Astrocyte of the spinal cord (primary cell): ENCODE measurements at places on chromosomes 12 and 14.

GRCh38 chr14:102923201-102923924 lies 900 bp downstream of the AMN start:
- DNase-seq = no peak

GRCh38 chr14:34837801-34838322 lies 37.3 kb downstream of the BAZ1A start:
- DNase-seq = no peak

DNA sequence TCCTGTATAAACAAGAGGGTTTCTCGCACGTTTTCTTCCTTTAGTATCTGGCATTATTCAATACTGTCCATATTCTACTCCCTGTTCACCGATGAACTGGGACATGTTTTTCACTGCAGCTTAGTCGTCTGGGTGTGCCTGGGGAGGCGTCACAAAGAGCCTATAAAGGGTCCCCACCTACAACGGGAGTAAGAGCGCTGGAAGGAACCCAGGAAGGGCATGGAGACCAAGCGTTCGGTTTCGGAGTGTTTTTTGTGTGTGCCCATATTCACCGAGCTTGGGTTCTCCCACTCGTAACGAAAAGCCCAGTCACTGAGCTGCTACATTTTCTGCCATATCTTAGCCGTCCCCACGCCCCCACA lies 592 bp upstream of the USP15 start:
- no peak for DNase-seq

DNA sequence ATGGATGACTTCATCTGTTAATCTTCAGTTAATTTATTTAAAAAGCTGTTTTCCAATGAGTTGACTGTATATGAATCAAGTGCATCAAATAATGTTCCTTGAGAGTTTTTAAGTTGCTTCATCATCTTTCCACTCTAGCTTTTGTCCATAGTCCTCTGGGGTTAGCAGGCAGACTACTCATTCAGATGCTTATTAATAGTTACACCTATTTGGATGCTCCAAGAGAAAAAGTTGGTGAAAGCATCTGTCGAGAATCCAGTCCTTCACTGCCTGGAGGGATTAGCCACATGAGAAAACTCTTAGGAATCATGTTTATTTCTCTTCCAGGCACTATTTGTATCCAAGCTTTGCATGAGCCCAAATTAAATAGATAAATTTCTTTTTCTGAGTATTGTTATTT lies 70.2 kb downstream of the DACT1 start:
- no peak for DNase-seq

DNA sequence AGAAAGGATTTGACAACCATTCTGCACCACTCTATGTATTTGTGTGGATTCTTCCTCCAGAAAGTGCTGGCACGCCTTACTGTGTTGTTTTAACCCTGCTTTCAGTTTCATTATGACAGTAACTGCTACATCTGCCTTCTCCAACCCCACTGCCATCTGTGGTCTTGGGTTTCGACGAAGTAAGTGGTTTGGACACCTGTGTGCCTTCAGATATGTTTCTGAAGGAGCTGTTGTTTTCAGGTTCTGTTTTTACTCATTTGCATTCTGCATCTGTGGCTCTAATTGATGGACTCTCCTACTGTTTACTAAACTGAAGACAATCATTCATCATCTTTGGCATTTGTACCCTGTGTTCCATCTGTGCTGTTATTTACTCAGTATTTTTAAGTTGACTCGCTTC lies 4.1 kb downstream of the TSHR start:
- DNase-seq = no peak

GRCh38 chr12:42213023-42213422 lies 25.0 kb downstream of the YAF2 start:
- peak; percentile 13 for DNase-seq

DNA sequence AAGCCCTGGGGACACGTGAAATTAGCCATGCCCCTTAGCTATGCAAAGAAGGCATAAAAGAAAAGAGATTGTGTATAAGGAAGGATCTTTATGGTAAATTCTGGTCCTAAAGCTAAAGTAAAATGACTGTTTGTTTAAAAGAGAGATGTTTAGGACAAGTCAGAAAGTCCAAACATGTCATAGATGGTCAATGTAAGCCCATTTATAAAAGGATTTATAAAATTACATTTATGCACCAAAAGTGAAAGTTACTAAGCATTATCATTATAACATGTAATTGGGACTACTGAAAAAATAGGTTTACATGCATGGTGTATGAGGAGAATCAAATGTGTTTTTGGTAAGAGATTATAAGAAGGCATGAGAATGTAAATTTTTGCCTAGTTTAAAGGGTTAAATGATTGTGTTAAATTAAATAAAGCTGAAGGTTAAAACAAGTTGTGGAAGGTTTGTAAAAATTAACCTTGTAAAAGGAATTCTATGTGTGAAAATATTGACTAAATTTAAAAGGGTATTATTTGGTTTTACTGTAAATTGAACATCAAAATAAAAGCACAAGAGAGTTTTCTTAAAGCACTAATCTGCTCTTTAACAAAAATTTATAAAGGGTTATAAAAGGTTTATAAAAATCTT lies 50.4 kb upstream of the TSPAN8 start:
- peak; percentile 7 for DNase-seq

DNA sequence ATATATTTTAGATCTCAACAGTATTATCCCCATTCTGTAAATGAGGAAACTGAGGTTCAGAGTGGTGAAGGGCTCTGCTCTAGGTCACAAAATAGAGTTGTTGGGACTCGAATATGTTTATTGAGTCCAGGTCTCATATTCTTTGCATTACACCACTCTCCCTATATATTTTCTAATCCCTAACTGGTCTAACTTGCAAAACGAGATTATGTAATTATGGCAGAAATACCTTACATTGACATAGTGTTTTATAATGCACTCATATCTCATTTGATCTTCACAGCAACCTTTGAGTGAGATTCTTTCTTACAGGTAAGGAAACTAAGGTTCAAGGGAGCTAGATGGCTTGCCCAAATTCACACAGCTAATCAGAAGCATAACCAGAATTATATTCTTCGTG lies 106.9 kb upstream of the LRIG3 start:
- no peak for DNase-seq

DNA sequence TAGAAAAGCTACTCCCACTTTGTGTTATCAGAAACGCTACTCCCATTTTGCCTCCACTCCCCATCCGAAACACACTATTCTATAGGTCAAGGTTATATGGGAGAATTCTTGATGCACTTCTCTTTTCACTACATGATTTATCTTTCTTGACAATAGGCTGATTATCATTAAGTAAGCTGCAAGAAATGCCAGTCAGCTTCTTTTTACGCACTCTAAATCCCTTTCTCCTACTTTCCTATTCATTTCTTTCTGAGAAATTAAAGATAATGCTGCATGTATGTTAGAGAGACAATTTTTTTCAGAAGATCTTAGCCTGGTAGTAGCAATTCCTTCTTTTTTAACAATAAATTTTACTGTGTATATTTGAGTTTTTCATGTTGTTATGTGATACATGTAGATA lies 41.0 kb upstream of the CCDC91 start:
- no peak for DNase-seq

DNA sequence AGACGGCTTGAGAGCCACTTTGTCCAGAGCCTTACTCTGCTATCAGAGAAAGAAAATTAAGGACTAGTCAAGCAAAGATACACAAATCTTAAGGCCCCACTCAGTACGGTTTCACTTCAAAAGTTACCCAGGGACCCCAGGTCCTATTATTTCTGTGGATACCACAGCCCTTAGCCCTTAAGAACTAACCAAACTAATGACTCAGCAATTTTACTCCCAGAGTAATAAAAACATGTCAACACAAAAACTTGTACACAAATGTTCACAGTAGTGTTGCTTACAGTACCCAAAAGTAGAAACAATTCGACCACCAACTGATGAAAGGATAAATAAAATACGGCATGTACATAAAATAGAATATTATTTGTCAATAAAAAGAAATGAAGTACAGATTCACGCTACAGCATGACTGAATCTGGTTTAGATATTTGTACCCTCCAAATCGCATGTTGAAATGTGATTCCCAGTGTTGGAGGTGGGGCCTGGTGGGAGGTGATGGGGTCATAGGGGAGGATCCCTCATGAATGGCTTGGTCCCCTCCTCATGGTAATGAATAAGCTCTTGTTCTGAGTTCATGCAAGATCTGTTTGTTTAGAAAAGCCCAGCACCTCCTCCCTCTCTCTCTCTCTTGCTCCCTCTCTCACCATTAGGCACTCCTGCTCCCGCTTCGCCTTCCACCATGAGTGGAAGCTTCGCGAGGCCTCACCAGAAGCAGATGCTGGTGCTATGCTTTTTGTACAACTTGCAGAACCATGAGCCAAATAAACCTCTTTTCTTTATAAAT lies 30.5 kb downstream of the AREL1 start:
- no peak for DNase-seq

- peak; percentile 80 for DNase-seq
Measured at GRCh38 chr12:4307593-4308333, 13.2 kb upstream of the TIGAR start.

DNA sequence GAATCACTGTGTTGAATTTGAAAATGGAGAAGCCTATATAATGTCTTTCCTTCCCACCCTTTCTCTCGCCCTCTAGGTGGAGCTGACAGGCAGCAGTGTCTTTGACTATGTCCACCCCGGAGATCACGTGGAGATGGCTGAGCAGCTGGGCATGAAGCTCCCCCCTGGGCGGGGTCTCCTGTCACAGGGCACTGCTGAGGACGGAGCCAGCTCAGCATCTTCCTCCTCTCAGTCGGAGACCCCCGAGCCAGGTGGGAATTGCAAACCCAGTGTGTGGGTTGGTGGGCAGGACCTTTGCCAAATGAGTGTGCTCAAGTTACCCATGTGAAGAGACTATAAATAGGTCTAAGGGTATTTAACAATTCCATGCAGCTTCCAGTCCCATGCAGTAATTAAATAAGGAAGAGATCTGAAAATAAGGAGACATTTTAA lies 274.7 kb downstream of the EGLN3 start:
- DNase-seq = peak; percentile 70

DNA sequence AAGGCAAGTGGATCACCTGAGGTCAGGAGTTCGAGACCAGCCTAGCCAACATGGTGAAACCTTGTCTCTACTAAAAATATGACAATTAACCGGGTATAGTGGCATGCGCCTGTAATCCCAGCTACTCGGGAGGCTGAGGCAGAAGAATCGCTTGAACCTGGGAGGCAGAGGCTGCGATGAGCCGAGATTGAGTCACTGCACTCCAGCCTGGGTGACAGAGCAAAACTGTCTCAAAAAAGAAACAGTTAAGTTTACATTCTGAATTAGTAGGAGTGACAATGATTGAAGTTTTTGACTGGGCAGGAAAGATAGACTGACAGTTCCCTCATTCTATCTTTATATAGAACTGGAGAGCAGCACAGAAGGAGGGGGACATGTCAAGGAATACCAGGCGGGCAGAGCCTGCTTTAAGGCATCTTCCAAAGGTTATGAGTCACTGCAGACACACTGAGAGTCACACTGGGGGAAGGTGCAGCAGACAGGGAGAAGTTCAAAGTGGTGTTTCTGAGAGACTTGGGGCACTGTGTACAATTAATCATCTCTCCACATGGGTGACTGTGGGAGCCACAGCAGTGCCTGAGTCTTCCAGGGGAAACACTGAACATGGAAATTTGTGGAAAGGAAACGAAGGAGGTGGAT lies 42.8 kb upstream of the RNASE3 start:
- DNase-seq = peak; percentile 2

DNA sequence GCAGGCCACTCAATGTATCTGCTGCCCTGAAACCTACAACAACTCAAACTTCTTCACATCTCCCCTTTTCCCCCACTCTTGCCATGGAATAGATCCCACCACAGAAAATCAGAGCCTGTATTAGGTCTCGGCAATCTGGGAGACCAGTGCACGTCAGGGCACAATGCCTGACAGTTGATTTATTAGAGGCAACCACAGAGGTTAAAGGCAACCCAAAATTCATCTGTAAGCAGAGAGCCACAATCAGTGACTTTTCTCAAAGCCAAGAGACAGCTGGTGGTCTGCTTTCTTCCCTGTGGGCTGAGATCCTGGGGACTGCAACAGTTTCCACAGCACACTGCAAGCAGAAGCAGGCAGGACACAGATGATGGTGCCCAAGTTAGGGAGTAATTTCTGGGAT lies 169.0 kb upstream of the NTF3 start:
- no peak for DNase-seq

- no peak for DNase-seq
Measured at GRCh38 chr14:60514741-60515491, 6.0 kb downstream of the SIX6 start.

- no peak for DNase-seq
Measured at GRCh38 chr14:96705422-96706092, 91.6 kb upstream of the VRK1 start.

- peak; percentile 60 for DNase-seq
Measured at GRCh38 chr14:53470351-53471043, 317.4 kb upstream of the DDHD1 start.

GRCh38 chr12:51793201-51793600 lies 55.3 kb downstream of the FIGNL2 start:
- peak; percentile 40 for DNase-seq

GRCh38 chr12:6383572-6384498 lies at the start of gene LTBR:
TSS of gene LTBR (plus strand) at chr12:6384162. CDS start at chr12:6384359, 197 bp downstream.
- DNase-seq = peak; percentile 85

DNA sequence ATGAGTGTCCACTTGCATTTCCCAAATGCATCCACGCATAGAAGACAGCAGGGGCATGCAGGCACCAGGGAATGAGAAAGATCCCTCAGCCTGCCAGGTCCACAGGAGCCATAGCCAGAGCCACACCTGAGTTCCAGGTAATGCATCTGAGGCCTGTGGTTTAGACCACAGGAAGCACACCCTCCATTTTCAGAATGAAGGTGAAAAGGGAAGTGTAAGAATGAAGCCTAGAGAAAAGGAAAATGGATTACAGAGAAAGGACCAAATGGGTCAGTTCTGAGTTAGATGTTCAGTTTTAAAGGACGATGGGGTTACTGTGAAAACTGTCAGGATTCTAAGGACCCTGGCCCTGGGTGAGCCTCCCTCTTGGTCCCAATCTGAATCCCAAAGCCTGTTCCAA lies 1283.2 kb downstream of the TMEM121 start:
- no peak for DNase-seq

DNA sequence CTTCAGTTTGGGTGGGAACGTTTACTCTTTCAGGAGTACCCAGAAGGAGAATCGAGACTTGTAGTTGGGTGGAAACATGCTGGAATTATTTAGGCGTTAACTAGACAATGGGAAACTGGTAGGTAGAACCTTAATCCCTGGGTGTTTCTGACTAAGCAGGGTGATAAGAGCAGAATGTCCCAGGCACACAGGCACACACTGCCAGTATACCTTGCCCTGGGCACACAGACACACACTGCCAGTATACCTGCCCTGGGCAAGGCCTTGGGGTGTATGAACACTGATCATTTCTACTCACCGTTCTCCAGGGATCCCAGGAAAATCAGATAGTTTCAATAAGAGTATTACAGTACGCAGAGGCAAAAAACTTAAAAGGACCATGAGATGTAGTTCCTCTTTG lies 115.5 kb downstream of the SNAPC1 start:
- no peak for DNase-seq

- no peak for DNase-seq
Measured at GRCh38 chr12:117403586-117404139, 42.2 kb upstream of the NOS1 start.

DNA sequence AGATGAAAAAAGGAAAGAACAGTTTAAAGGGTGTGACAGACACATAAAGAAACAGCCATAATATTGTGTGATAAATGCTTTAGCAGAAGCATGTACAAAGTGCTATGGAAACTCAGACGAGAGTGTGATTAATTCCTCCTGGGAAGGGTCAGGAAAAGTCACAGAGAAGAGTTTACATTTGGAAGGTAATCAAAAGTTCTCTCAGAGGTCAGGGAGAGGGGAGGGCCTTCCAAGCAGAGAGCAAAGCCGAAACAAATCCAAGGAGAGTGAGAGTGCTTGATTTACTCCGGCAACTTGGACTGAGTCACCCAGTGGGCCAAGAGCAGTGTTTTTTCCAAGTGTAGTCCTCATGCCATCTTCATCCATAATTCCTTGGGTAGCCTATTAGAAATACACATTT lies 108.3 kb downstream of the IGF1 start:
- DNase-seq = no peak
